Stimulated activated CD4-positive, alpha-beta T cell treated with anti-CD3 and anti-CD28 coated beads, Interleukin-4, amount 100 ng/mL, for 48 hours (primary cell): ENCODE measurements at places on chromosomes 6 and 20.

- DNase-seq, result no peak
These were observed 10.6 kb downstream of the PFDN4 start for GRCh38 chr20:54218470-54218869.

DNA sequence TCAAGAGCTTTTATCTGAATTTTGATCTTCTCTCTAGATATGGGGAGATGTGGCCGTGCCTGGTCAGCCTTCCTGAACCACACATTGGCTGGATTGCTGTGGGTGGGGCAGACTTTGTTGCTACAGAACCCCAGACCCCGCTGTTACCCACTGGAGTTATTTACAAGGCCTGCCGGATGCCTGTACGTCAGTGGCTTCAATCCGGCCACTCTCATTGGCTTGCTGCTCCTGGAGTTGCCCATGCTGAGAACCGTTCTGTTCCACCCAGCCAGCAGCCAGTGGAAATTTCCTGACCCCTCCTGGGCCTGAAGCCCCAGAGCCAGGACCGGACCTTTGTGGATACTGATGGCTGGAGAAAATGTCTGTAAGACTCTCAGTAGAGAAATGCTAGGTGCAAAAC is 101.9 kb downstream of the TFAP2C start:
- DNase-seq, result no peak

DNA sequence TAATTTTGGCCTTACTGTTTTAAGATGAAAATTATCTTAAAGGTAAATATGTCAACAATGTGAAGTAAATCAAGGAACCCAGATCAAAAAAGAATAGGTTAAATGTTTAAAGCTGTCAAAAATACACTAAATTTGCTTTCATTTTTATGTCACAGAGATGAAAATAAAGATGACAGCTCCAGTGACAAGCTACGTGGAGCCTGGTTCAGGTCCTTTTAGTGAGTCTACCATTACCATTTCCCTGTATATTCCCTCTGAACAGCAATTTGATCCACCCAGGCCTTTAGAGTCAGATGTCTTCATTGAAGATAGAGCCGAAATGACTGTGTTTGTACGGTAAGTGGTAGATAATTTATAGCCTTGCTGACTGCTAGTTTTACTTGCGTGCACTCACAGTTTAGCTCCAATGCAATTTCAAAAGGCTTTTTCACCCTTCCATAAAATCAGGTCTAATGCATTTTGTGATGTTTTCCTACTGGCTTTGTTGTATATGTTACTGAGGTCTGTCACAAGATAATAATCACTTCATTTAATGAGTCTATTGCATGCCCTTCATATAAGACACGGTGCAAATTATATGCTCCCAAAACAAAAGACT is 1.9 kb downstream of the HEBP2 start:
- DNase-seq, result no peak

DNA sequence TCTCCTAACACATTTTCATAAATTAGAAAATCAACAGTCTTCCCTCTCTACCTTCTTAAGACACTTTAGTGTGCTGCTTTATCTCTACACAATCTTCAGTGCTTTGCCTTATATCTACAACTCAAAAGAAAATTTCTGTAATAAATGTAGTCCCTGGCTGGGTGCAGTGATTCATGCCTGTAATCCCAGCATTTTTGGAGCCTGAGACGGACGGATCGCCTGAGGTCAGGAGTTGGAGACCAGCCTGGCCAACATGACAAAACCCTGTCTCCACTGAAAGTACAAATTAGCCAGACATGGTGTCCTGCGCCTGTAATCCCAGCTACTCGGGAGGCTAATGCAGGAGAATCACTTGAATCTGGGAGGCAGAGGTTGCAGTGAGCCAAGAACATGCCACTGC is 9.7 kb upstream of the EDN1 start:
- DNase-seq, result no peak
